ENCODE measurements at places on chromosomes 6 and 20.
A peak's percentile ranks its signal among the peaks of the same experiment; 100 is the strongest.

DNA sequence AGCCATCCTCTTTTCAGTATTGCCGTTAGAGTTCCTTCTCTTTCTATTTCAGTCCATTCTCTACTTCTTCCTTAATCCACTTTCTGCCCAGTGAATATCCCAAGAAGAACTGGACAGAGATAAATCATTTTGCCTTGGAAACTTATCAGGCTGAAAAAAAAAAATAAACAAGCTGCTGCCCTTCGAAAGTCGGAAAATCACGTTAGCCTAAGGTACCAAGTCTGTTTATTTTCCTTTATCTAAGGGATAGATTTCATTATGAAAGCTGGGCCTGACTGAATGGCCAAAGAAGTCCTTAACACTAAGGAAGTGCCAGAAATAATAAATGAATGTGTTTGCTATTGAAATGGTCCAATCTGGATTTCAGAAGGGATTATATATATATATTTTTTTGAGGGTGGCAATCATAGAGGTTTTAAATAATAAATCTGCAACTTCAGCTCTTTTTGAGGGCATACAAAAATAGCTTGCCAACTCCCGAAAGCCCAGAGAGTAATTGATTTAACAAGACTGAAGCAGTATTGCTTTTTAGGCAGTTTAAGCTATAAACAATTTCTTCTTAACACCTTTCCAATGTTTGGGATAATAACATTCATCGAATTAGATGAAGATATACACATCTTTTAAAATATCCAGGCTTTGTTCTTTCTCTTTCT is 127.0 kb upstream of the STMND1 start:
- DNase-seq = no peak

GRCh38 chr6:41939176-41939847 is 2.3 kb downstream of the CCND3 start:
- DNase-seq = no peak

DNA sequence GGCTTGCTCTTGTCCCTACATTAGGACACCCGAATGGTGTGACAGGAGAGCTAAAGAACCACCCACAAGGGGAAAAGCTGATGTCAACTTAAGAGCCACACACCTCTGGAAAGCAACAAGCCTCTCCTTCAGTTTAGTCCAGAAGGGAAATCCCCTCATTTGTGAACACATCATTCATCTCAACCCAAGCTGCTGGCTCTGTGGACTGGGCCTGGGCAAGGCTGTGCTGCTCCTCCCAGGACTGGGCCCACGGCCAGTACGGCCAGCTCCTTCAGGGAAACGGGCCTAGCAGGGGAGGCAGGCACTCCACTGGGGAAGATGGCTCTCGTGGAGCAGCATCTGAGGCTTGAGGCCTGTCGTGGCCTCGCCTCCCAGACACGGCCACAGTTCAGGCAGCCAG is 12.8 kb upstream of the SLC4A11 start:
- DNase-seq = no peak

DNA sequence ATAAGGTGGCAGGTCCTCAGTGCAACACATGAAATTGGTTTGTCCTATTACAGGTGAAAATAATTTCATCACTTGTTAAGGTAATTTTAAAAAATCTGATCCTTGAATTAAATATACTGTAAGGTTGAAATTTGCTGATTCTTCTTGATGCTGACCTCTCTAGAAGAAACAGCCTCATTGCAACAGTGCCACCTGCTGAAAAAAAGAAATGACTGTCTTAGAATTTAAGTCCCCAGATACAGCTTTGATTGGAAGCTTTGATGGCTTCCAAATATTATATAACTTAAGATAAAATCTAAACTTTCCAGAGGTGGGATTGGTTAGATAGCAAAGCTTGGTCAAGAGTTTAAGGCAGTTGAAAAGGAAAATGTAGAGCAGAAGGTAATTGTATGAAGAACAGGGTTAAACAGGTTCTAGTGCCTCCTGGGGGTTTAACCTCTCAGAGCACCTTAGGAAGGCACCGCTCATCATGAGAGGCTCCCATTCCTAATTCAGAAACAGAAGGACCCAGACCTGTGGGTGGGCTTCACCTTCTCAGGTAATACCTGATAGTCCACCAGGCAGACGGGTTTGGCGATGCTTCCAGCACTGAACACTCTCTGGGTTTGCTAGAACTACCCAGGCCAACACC is 401.0 kb downstream of the PAX1 start:
- peak; percentile 0 for DNase-seq

Data from right lung (tissue), 10 donors.